Body of pancreas (tissue), 4 donors: ENCODE measurements at places on chromosomes 7 and 10. TPM values are rescaled to one million over a fixed set of nuclear protein-coding genes. Genes with fewer than 3 reads are reported as not detected.

The LRRC4 gene
- total RNA-seq = 0.33 TPM

The GSDME gene
- 3.6 TPM for total RNA-seq

The EVX1 gene
- total RNA-seq = not detected

The SCART1 gene
- 11.2 TPM for total RNA-seq

The HHEX gene
- 37.9 TPM for total RNA-seq

DNA sequence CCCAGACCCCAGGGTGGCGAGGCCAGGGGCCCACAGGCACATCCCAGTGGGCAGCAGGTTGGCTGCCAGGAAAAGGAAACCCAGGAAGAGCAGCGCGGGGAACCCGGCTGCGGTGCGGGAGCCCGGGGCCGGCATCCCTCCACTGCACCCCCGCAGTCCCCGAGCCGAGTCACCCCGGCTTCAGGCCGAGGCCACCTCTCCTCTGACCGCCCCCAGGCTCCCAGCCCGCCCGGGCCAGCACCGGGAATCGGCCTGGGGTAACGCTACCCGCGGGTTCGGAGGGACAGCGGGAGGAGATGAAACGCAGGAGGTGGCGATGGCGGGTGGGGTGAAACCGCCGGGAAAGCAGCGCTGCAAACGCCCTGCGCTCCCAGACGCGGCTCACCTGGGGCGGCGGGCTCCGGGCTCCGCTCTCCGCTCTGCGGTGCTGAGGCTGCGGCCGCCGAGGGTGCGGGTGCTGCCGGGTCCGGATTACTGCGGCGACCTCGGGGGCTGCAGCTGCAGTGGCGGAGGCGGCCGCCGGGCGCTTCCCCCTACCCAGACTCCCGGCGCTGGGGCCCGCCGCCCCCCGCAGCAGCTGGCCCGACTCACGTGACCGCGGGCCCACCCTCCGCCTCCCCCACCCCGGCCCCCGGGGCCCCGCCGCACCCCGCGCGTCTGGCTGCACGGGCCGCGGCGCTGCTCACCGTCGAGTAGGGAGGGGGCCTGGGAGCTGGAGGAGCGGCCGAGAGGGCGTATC lies at the start of gene SCRN1:
TSS of gene SCRN1 (minus strand) at position 545 of the 739 bp plus-strand sequence. CDS start 20,734 bp downstream, outside the sequence.
- H3K4me3 ChIP-seq = peak within 1 kb of the TSS; percentile 60
- peaks cover 26% of the 10 kb centered on the region for H3K4me1 ChIP-seq
- no peaks in the 10 kb centered on the region for H3K27me3 ChIP-seq
- no peaks in the 10 kb centered on the region for H3K36me3 ChIP-seq

GRCh38 chr7:101538596-101539459 lies 90.3 kb downstream of the MYL10 start:
- peak; percentile 56 for DNase-seq
- no peaks in the 10 kb centered on the region for H3K4me1 ChIP-seq
- H3K27me3 ChIP-seq = no peaks in the 10 kb centered on the region
- no peaks in the 10 kb centered on the region for H3K36me3 ChIP-seq
- no peak overlapping the region for H3K27ac ChIP-seq
- no peak overlapping the region for H3K4me3 ChIP-seq

DNA sequence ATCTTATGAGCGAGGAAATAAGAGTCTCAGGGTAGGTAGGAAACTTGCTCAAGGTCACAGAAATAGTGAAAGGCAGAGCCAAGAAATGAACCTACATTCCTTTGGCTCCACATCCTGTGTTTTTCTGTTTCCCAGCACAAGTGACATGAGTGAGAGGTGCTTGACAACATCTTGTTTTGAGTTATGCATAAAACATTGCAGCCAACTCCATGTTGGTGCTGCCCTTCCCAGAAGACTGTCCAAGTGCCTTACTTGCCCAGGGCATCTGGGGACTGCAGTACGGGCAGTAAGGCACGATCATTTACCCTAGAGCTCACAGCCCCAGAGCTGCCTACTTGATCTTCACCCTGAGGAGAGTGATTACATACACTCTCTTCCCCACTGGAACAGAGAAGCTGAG lies 148.8 kb downstream of the NOC3L start:
- no peaks in the 10 kb centered on the region for H3K27me3 ChIP-seq
- no peak overlapping the region for H3K4me3 ChIP-seq
- no peaks in the 10 kb centered on the region for H3K36me3 ChIP-seq

GRCh38 chr10:63265222-63265617 lies 132.1 kb downstream of the NRBF2 start:
- DNase-seq = peak; percentile 28
- peak overlapping the region; percentile 70 for H3K27ac ChIP-seq
- H3K4me1 ChIP-seq = peaks cover 24% of the 10 kb centered on the region
- H3K36me3 ChIP-seq = no peaks in the 10 kb centered on the region

DNA sequence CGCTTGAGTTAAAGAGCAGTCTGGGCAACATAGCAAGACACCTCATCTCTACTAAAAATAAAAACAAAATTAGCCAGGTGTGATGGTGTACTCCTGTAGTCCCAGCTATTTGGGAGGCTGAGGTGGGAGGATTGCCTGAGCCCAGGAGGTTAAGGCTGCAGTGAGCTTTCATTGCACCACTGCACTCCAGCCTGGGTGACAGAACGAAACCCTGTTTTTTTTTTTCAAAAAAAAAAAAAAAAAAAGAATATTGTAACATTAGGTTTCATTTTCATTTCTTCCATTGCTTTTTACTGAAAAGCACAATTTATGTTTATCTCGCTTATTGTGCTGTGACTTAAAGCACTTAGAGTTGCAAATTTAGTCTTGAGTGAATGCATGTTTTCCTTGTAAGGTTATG lies 80.0 kb downstream of the MLLT10 start:
- no peak overlapping the region for H3K27ac ChIP-seq
- H3K36me3 ChIP-seq = no peaks in the 10 kb centered on the region
- H3K27me3 ChIP-seq = no peaks in the 10 kb centered on the region
- no peak overlapping the region for H3K4me3 ChIP-seq

DNA sequence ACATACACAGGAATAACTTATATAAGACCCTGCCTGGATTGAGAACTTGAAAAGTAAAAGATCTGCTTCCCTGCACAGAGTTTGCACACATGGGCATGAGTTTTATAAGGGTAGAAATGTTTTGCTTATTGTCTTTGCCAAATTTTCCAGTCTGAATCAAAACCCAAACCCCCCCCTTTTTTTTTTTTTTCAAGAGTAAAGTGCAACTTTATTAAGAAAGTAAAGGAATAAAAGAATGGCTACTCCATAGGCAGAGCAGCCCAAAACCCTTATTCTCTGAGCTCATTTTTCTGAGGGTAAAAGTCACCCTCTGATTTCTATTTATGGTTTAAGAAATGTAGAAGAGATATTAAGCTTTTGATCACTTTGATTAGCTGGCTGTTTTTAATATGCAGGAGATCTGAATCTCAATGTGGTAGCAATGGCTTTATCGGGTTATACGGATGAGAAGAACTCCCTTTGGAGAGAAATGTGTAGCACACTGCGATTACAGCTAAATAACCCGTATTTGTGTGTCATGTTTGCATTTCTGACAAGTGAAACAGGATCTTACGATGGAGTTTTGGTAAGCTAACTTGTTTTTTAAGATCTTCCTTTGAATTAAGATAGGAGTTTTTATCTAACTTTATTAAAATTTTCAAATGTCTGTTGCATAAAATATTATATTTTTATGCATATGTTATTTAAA lies 18.7 kb downstream of the MIOS start:
- H3K4me3 ChIP-seq = no peak overlapping the region
- H3K27ac ChIP-seq = no peak overlapping the region
- DNase-seq = no peak

DNA sequence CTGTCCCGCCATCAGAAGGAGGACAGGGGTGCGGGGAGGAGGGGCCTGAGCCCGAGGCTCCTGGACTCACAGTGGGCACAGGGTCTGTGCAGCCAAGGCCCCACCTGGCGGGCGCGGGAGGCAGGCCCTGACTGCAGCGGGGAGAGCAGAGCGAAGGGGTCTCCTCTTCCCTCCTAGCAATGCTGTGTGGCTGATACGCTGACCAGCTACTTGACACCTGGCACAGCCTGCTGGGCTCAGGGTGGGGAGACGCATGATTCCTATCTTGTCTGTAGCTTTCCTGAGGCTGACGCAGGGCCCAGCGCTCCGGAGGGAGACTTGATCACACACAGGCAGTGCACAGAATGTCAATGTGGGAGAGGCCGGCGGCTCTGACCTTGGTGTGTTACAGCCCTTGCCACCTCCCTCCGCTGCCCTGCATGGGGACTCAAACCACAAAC lies 174.9 kb downstream of the ELFN1 start:
- peak; percentile 2 for DNase-seq
- no peaks in the 10 kb centered on the region for H3K4me1 ChIP-seq
- no peak overlapping the region for H3K4me3 ChIP-seq
- no peaks in the 10 kb centered on the region for H3K36me3 ChIP-seq
- no peak overlapping the region for H3K27ac ChIP-seq

- no peaks in the 10 kb centered on the region for H3K36me3 ChIP-seq
- no peaks in the 10 kb centered on the region for H3K27me3 ChIP-seq
- no peak overlapping the region for H3K27ac ChIP-seq
- no peak overlapping the region for H3K4me3 ChIP-seq
Observed at GRCh38 chr7:70660819-70661191, 471.1 kb upstream of the GALNT17 start.

DNA sequence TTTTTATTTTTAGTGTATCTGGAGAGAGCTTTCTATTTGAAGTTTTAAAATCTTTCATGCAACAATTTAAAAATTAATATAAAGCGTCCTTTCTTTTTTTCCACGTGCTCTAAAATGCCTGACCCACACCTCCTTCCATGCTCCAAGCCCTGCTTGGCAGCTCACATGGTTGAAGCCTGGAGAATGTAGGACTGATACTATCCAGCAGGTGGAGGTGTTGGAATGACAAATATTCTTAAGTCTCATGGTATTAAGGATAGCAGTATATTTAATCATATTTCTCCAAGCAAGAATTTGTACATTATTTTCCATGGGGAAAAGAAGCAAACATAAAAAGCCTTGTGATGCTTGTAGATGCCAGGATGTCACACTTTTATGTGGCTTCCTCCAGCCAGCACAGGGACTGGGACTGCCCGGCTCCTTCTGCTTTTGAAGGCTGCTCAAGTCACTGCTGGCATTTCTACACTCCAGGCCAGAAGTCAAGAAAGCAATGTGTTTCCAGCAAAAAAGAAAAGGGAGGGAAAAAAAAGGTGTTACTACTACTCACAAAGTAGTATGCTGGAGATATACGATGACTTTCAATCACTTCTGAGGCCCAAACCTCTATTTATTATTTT lies 49.7 kb downstream of the BZW2 start:
- no peak overlapping the region for H3K27ac ChIP-seq
- peak; percentile 45 for DNase-seq
- no peak overlapping the region for H3K4me3 ChIP-seq
- no peaks in the 10 kb centered on the region for H3K36me3 ChIP-seq

- peaks cover 33% of the 10 kb centered on the region for H3K4me1 ChIP-seq
- H3K27ac ChIP-seq = peak overlapping the region; percentile 96
- peak; percentile 49 for DNase-seq
- H3K36me3 ChIP-seq = no peaks in the 10 kb centered on the region
Observed at GRCh38 chr7:76316984-76317781, 14.7 kb downstream of the HSPB1 start.

- no peak overlapping the region for H3K27ac ChIP-seq
- no peaks in the 10 kb centered on the region for H3K36me3 ChIP-seq
- no peaks in the 10 kb centered on the region for H3K4me1 ChIP-seq
Observed at GRCh38 chr10:49289480-49289879, 9.5 kb upstream of the C10orf71 start.

DNA sequence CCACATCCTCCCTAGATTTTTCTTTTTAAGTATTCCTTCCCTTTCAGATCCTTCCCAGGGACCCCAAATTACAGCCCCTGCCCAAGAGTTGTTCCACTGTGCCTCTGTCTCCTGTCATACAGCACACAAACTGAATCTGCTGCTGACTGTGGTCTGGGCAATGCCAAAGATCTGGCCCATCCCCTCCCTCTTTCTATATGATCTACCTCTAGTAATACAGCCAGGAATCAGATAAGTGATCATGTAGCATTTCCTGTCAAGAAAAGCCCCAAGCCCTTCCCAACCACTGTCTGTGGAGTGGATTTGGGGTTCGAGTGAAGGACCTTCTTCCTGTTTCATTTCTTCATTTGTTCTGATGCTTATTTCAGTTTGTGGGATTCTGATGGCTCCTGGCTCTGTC lies 6.7 kb downstream of the STX1A start:
- no peak for DNase-seq
- H3K27me3 ChIP-seq = no peaks in the 10 kb centered on the region
- H3K36me3 ChIP-seq = no peaks in the 10 kb centered on the region
- H3K4me3 ChIP-seq = no peak overlapping the region

- H3K4me3 ChIP-seq = no peak overlapping the region
- H3K4me1 ChIP-seq = no peaks in the 10 kb centered on the region
- no peaks in the 10 kb centered on the region for H3K27me3 ChIP-seq
- no peak overlapping the region for H3K27ac ChIP-seq
Observed at GRCh38 chr10:37476285-37476684, 350.9 kb downstream of the ANKRD30A start.

DNA sequence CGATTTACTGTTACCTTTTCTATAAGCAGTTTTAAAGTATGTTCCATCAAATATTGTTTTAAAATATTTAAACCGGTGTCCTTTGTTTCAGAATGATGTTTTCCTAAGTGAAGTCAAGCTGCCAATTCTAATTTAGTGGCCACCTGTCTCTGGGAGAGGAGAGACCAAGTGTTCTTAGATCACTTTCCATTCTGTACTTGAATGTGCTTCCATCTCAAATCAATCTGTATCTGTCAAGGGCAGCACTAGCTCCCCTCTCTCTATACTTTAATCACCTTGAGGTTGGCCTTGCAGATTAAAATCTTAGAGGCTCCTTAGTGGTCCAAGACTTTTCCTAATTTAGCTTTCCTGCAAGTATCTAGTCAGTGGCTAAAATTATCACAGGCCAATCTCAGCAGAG lies 49.6 kb downstream of the LGI1 start:
- no peak overlapping the region for H3K27ac ChIP-seq
- no peaks in the 10 kb centered on the region for H3K4me1 ChIP-seq
- H3K36me3 ChIP-seq = no peaks in the 10 kb centered on the region
- no peak for DNase-seq
- no peaks in the 10 kb centered on the region for H3K27me3 ChIP-seq

GRCh38 chr7:90957883-90958282 lies 306.4 kb upstream of the FZD1 start:
- H3K4me3 ChIP-seq = no peak overlapping the region
- no peaks in the 10 kb centered on the region for H3K27me3 ChIP-seq
- no peaks in the 10 kb centered on the region for H3K36me3 ChIP-seq
- DNase-seq = no peak
- no peak overlapping the region for H3K27ac ChIP-seq
- peaks cover 19% of the 10 kb centered on the region for H3K4me1 ChIP-seq
